ENCODE measurements at places on chromosomes 3 and 15.

DNA sequence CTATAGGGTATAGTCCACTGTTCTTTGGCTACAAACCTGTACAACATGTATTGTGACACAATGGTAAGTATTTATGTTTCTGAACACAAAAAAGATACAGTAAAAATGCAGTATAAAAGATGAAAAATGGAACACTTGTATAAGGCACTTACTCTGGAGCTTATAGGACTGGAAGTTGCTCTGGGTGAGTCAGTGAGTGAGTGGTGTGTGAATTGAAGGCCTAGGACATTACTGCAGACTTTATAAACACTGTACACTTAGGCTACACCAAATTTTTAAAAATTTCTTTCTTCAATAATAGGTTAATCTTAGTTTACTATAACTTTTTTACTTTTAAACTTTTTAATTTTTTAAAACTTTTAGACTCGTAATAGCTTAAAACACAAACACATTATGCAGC lies 10.5 kb upstream of the PDZRN3 start:
- DNase-seq = no peak

- DNase-seq = no peak
Measured at GRCh38 chr3:46702246-46703012, 1.2 kb downstream of the TMIE start.

- DNase-seq = no peak
Measured at GRCh38 chr3:15041950-15042349, 23.2 kb downstream of the MRPS25 start.

DNA sequence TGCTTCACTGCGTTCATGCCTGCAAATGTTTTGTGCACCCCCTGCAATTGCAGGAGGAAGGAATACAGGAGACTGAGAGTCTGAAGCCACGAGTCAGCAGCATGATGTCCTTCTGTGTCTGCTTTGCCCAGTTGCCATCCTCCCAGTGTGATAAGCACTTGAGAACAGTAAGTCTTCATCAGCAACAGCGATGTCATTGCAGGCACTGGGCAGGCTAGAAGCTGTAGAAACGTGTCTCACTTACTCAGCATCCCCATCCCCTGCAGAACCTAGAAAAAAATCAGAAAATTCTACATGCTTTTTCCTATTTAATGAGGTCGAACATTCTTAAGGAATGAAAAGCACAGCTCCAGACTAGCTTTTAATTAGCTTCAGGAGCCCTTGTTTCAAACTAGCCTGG lies 156.5 kb upstream of the LPP start:
- peak; percentile 69 for DNase-seq
